ENCODE measurements at places on chromosomes 5 and 9.

DNA sequence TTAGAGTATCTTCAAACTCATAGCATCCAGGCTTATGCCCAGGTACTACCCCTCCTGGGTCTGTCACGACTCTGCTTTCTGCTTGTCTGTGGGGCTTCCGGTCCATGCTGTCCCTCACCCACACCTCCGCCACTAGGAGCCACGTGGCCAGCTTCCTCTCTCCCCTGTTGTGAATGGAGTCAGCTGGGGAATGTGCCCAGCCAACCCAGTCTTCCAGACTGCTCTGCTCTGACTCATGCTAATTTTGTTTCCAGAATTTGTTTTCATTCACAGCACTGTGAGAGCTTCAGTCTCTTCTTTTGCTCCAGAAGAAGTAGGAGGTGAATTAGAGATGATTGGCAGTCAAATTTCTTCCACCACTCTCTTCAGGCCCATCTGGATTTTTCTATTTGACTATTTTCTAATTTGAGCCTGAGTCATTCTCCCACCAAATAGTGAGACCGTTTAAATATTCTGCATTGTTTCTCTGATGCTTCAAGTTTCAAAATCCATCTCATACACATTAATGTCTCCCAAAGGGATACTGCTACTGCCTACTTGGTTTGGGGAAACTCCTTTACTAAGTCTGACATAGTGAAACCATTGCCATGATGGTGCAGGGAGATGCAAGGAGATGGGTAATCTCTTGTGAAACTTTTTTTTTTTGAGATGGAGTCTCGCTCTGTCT lies 424.1 kb upstream of the KIF2A start:
- no peak for DNase-seq

DNA sequence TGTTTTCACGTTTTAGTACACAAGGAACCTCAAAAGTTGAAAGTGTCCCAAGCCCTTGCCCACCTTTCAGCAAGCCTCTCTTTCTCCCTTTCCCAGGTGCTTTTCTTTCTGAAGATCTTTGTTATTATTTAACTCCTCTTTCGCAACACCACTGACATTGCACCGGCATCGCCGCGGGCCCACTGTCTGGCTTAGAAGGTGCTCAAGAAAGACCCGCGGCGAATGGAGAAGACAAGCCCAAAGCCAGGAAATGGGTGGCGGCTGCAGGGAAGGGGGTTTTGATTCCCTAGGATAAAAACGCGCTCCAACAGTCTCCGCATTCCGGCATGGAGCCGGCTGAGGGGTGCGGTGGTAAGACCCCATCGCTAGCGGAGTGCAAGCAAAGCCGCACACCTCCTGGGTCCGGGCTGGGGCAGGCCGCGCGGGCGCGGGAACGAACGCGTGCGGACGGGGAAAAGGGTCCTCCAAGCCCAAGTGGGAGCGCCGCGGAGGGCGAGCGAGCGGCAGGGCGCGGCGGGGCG lies 404 bp upstream of the AFAP1L1 start:
- no peak for DNase-seq

DNA sequence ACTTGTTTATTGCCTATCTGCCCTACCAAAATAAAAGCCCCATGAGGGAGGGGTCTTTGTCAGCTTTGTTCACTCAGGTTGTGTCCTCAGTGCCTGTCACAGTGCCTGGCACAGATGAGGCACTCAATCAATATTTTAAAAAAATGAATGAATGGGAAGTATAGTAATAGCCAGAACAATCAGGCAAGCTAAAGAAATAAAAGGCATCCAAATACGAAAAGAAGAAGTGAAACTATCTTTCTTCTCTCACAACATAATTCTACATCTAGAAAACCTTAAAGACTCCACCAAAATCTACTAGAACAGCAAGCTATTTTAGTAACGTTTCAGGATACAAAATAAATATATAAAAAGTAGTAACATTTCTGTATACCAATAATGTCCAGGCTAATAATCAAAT lies 37.8 kb upstream of the C5orf63 start:
- DNase-seq, result no peak

DNA sequence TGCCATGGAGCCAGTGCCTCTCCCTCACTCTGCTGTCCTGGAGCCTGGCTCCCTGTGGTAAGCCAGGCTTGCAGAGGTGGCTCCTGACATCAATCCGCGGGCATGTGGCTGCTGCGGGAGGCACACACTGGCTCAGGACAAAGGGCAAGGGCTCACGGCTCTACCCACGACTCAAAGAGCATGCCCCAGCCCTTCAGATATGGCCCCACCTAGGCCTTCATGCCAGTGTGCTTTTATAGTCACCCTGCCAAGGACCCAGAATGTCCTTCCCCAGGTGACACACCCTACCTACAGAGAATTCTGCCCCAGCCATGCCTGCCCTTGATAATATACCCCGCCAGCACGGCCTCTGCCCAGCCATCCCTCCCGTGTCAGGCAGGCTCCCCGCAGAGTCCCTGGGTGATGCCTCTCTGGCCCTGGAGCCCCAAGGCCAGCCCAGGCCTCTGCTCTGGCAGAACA lies 1.6 kb downstream of the MGAT4B start:
- peak; percentile 24 for DNase-seq

DNA sequence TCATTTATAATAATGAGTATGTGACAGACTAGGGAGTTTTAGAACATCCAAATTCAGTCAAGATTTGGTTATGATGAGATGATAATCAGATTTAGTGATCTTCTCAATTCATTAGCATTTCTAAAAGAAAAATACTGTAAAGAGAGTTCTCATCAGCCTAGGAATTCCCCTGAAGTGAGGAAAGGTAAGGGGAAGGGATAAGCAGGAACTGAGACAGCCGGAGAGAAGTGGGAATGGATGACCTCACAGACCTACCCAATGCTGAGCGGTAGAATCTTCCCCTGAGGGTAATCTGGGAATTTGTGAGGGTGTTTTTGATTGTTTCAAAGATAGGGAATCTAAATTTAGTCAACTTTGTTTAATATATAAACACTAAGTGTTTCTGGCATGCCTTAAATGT lies 16.7 kb upstream of the GPBP1 start:
- DNase-seq, result no peak

- DNase-seq, result no peak
These were observed 272.7 kb downstream of the NR3C1 start for GRCh38 chr5:143130613-143131305.

- no peak for DNase-seq
These were observed 10.8 kb upstream of the CCDC69 start for GRCh38 chr5:151234476-151235238.

DNA sequence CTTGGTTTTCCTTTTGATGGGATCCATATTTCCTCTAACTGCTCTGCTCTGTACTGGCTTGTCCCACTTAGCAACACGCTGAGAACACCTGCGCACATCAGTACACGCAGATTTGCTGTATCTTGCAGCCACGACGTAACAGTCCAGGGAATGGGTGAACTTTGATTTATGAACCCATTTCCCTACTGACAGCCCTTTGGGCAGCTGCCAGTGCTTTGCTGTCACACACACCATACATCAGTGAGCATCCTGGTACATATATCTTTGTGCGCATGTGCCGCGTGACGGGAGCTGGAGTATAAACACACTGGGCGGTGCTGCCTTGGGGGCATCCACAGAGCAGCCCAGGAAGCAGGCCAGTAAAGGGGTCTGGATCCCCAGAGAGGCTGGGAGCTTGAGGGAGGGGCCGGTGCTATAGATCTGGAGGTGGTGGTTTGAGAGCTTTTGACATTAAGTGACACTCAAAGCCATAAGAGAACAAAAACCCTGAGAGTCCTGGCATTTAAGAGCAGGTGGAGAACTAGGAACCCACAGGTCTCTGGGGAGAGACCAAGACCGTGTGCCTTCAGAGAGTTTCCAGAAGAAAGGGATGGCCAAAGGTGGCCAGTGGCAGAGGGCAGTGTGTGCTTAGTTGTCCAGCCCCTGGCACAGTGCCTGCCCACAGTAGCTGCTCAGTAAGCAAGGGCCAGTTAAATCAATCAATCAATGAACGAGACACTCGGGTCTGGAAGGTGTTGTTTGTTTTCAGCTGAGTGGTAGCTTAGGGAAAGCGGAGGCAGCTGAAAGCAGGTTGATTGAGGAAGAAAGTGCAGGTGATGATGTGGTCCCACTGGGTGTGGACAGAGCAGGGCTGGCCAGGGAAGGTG lies 53.7 kb downstream of the LMX1B start:
- DNase-seq, result peak; percentile 58

- DNase-seq, result no peak
These were observed 404.3 kb downstream of the IRX1 start for GRCh38 chr5:3999929-4000328.

DNA sequence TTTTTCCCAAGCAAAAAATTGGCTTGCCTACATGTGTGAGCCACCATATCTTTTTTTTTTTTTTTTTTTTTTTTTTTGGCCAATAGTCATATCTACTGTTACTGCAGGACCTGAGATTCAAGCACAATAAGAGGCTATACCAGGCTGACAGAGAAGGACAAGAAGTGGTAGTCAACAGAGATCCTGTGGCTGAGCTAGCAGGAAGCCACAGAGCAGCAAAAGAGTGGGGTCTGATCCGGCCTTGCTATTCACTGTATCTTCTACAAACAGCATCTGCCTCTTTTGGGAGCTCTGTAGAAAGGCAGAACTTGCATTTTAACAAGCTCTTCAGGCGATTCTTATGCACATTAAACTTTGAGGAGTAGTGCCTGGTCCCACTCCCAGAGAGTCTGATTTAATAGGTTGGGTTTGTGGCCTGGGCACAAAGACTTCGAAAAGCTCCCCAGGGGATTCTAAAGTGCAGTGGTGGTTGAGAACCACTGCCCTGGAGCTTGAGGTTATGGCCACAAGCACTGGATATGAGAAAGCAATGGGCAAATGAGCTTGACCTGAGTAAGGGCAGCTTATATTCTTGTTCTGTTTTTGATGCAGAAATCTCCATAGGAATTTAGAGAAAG lies 162.8 kb downstream of the PIK3R1 start:
- peak; percentile 33 for DNase-seq

DNA sequence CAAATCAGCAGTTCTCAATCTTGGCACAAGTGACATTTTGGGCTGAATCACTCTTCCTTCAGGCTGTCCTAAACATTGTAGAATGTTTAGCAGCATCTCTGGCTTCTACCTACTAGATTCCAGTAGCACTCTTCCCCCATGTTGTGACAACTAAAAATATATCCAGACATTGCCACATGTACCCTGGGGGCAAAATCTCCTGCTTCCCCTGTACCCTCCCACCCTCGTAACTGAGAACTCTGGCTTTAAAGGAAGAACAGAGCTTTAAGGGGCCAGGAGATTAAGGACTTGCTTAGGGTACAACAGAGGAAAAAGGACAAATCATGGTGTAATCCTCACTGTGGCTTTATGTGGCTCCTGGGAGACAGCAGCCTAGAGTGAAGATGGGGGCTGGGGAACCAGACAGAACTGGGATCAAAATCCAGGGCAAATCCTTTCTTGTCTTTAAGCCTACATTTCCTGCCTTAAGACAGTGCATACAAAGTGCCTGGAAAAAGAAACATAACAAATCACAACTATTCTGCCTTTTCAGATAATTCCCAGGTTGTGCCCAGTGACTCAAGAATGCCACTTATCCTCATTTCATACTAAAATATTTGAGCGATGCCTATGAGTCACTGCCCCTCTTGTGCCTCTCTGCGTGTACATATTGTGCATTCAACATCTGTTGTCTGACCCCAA lies 109.3 kb downstream of the DAPK1 start:
- no peak for DNase-seq

GRCh38 chr5:15808577-15808976 lies 308.6 kb downstream of the FBXL7 start:
- no peak for DNase-seq

- DNase-seq, result no peak
These were observed 90.4 kb downstream of the PGM5 start for GRCh38 chr9:68446836-68447235.

DNA sequence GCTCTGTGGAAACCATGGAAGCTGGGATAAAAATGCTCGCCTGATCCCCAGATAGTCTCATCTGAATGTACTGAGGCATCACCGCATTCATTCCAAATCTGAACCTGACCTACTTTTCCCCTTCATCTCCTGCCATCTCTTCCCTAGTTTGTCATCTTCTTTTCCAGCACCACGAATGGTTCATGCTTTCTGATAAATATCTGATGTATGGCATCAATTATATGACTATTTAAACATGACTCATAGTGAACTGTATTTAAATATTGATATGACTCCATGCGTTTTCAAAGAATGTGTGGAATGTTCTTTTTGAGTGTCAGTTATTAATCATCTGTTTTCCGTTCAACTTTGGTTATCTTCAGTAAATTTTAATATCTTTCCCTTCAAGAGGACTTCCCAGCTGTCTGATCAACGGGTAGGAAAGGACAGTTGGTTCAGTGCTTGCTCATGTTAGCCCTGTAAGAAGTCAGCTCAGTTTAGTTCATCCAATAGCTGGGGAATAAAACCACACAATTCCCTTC lies 21.1 kb downstream of the BASP1 start:
- DNase-seq, result no peak

DNA sequence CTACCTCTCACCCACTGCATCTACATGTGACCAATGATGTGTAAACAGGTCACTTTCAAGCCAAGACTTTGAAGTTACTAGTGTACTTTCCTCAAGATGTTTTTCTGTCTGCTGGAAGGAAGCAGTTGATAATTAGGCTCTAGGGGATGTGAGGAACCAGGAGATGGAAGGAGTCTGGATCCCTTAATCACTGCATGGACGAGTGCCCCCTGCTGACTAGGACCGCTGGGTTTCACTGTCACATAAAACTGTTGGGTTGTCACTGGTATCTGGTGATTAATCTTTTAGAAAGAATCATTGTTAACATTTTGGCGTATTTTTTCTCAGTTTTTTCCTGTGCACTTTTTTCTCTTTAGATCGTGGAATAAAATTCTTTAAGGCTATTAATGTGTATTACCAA lies 79.5 kb downstream of the SREK1 start:
- no peak for DNase-seq

DNA sequence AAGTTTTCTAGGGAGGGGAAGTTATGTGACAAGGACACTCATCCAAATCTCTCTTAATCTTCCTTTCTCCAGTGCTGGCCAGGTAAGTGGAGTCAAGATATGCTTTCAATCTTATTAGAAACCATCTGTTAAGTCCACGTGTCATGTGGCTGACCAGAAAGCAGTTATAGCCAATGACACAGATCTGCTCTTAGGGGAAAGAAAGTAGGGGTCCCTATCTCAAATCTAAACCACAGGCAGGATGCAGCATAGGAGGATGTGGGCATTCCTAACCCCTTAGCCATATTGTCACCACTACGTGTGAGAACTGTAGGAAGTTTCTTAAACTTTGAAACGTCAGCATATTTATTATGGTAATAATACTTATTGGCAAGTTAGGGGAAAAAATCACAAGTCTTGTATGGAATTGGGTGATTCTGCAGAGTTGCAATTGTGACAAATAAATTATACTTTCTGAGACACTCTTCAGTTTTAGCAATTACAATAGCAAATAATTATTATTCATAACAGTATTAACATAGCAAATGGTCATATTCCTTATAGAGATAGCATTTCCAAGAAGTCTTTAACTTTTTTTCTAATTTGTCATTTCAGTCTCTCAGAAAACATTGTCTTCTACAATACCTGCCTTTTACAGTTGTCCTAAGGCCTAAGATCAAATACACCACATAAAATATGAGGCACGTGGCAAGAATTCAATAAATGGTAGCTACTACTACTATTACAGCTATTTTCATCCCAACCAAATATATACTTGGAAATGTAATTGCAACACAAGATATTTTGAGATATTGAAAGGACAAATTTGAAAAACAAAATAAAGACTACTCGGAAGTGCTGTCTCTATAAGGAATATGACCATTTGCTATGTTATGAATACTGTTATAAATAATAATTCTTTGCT lies 236.9 kb downstream of the PDE4D start:
- DNase-seq, result no peak

GRCh38 chr5:1510151-1510561 lies 13.6 kb downstream of the LPCAT1 start:
- no peak for DNase-seq

Data from DMS79 treated with DMSO at 0.1 percent for 48 hours (cell line).